ENCODE measurements at places on chromosomes 5 and 9.

- DNase-seq, result no peak
Observed at GRCh38 chr5:149135536-149136201, 5.6 kb upstream of the ABLIM3 start.

GRCh38 chr5:96259151-96259772 is 173.8 kb downstream of the PCSK1 start:
- DNase-seq, result no peak

DNA sequence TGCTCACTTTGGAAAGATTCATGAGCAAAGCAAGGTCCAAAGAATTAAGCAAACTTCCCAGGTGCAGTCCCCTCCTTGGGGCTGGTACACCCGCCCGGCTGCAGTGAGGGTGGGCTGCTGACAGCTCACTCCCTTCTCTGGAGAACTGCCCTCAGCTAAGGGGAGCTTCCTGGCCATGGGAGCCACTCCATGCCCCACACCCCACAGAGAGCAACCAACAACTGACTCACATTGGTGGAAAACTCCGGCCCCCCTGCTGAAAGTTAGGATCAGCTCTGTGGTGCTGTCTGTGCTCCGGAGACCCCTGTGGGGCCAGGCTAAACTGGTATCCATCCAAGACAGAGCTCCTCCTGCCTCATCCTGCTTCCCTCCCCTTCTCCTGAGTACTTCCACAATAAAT is 223.0 kb downstream of the GABBR2 start:
- DNase-seq, result no peak

DNA sequence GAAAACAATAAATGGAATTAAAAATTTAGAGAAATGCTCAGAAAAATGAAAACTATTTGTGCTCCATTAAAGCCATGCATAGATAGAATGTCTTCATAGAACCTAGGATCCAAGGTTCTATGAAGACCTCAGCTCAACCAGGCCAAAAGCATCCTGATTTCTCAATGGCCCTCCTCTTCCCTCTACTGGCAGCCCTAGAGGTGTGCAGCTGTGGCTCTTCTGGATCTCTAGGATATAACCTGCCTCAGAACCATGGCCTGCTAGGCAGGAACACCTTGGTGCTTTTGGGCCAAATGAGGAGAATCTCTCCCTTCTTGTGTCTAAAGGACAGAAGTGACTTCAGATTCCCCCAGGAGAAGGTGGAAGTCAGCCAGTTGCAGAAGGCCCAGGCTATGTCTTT is 15.1 kb downstream of the IFNA1 start:
- no peak for DNase-seq

- DNase-seq, result no peak
Observed at GRCh38 chr5:62281411-62281810, 24.6 kb upstream of the KIF2A start.

GRCh38 chr9:33320568-33321261 is 30.4 kb downstream of the NFX1 start:
- no peak for DNase-seq

- no peak for DNase-seq
Observed at GRCh38 chr5:73997960-73998359, 372.0 kb downstream of the ARHGEF28 start.

GRCh38 chr5:56253924-56254323 is 20.8 kb upstream of the ANKRD55 start:
- DNase-seq, result no peak
